ENCODE measurements at places on chromosomes 16 and 17.

- DNase-seq = peak; percentile 67
- peaks cover 24% of the 10 kb centered on the region for H3K36me3 ChIP-seq
- H3K27ac ChIP-seq = peak overlapping the region; percentile 75
- H3K27me3 ChIP-seq = no peaks in the 10 kb centered on the region
- H3K4me3 ChIP-seq = no peak overlapping the region
Measured at GRCh38 chr17:75872434-75873351, 5.7 kb downstream of the TRIM47 start.

- no peaks in the 10 kb centered on the region for H3K4me1 ChIP-seq
- H3K27ac ChIP-seq = no peak overlapping the region
- H3K4me3 ChIP-seq = no peak overlapping the region
- DNase-seq = no peak
Measured at GRCh38 chr16:48087639-48088038, 68.2 kb downstream of the ABCC12 start.

DNA sequence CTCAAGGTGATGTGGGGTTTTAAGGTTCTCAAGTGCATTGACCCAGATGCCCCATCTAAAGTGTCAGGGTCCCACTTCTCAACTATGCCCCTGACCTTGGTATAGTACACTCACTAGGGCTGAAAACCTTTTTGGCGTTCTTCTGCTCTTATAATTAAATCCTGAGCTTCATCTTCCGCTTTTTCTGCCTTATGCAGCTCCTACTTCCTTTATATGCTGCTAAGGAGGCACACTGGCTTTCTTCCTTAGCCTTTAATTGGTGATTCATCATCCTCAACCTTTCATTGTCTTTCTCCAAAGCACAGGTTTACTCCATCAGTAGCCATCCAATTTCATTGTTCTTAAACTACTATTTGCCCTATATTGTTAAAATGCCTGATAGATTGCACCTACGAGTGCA lies 5.3 kb upstream of the NF1 start:
- H3K27ac ChIP-seq = no peak overlapping the region
- no peak overlapping the region for H3K4me3 ChIP-seq
- no peaks in the 10 kb centered on the region for H3K4me1 ChIP-seq
- DNase-seq = no peak
- H3K36me3 ChIP-seq = no peaks in the 10 kb centered on the region

- H3K4me3 ChIP-seq = no peak overlapping the region
- DNase-seq = no peak
- no peaks in the 10 kb centered on the region for H3K36me3 ChIP-seq
- H3K4me1 ChIP-seq = peaks cover 15% of the 10 kb centered on the region
- H3K27ac ChIP-seq = no peak overlapping the region
Measured at GRCh38 chr16:78257376-78257728, 157.9 kb downstream of the WWOX start.

DNA sequence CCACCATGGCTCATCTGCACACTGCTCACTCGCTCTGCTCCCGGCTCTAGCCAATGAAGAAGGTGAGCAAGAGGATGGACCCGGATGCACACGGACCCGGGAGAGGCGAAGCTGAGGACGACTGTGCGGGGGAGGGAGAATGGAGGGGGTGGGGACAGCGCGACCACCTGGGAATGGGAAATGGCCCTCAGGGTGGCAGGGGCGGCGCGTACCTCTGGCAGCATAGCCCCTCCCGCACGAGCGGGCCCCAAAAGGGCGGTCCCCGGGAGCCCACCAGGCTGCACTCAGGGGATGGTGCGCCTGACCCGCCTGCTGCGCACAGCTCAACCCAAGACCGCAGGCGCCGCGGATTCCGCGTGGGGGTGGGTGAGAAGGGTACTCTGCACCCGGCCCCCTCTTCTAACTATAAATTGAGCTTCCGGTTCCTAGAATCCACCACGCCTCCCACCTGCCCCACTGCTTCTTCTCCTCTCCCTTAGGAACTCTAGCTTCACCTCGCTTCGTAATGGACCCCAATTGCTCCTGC lies 6.1 kb downstream of the MT1H start:
- peak overlapping the region; percentile 22 for H3K4me3 ChIP-seq
- H3K27me3 ChIP-seq = peaks cover 55% of the 10 kb centered on the region
- no peaks in the 10 kb centered on the region for H3K4me1 ChIP-seq
- no peaks in the 10 kb centered on the region for H3K36me3 ChIP-seq

DNA sequence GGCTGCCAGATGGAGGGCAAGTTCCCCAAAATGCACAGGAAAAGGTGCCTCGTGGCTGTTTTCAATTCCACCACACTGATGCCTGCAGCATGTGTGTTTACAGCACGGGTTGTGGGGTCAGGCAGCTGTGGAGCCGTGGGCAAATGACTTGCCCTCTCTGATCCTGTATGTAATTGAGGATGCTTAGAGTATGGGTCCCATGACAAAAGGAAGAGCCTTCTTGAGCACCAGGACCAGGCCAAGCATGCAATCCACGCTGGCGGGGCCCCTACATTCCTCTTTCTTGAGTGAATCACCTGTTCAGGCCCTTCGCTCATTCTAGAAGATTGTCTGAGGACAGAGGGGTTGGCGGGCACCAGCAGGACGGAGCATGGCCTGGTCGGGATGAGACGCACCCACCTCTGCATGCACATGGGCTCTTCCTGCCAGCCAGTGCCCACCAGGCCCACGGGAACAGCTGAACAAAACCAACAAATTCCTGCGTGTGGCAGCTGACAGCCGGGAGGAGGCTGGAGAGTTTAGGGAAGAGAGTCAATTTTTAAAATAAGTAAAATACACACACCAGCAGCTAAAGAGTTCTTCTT lies 1.4 kb upstream of the CTRB2 start:
- H3K4me1 ChIP-seq = no peaks in the 10 kb centered on the region
- no peaks in the 10 kb centered on the region for H3K36me3 ChIP-seq
- H3K4me3 ChIP-seq = no peak overlapping the region
- H3K27ac ChIP-seq = no peak overlapping the region
- H3K27me3 ChIP-seq = no peaks in the 10 kb centered on the region

- DNase-seq = no peak
- no peaks in the 10 kb centered on the region for H3K36me3 ChIP-seq
- H3K27ac ChIP-seq = peak overlapping the region; percentile 92
- H3K27me3 ChIP-seq = no peaks in the 10 kb centered on the region
Measured at GRCh38 chr16:57132470-57132869, 40.1 kb downstream of the CPNE2 start.

DNA sequence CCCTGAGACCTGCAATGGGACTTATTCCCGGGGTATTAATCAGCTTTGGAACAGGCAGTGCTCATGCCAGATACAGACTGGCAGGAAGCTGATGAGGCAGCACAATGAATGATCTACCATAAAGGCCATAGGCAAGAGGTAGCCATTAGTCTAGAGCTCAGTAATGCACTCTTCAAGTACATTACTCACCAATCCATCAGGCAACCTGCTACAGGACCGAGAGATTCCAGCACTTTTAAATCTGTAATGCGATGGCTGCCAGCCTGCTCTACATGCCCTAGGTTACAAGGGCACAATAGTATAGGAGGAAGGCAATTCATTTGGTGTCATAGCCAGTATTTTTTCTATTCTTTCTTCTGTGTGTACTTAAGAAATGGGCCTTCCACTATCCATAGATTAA lies 217.8 kb upstream of the PMFBP1 start:
- H3K4me1 ChIP-seq = no peaks in the 10 kb centered on the region
- H3K27me3 ChIP-seq = no peaks in the 10 kb centered on the region
- no peak overlapping the region for H3K27ac ChIP-seq

All from tibial nerve (tissue), 4 donors.